Activated T-helper 9 cell treated with anti-CD3 and anti-CD28 coated beads, Interleukin-2, amount 50 U/mL, for 16 hours (primary cell): ENCODE measurements at places on chromosomes 16 and 17.

DNA sequence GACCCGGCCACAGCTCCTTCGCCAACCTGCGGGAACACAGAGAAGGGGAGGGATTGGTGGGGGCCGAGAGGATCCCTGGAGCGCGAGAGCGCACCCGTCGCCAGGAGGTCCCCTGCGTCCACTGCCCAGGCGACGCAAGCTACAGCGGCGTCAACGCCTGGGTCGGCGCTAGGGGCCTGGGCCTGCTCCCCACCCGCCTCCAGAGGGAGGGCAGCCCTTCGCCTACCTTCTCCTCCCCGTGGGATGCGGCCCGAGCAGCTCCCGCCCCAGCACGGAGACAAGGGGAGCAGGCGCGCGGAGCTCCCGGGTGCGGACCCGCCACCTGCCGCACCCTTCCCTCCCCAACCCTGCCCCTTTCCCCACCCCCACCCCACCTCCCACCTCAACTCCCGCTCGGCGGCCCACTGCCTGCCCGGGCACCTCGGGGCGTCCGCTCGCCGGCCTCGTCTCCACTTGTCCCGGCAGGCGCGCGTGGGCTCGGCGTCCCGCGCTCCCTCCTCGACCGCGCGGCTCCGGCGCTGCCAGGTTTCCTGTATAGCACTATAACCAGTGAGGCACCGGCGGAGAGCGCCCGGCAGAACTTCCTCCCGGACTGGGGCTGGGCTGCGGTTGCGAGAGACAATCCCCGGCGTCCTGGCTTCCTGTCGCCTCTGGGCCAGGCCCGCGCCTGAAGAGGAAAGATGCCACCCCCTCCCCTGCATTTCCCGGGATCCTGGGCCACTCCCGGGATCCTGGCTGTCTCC lies 119.1 kb upstream of the SMURF2 start:
- DNase-seq = no peak

- DNase-seq = no peak
Observed at GRCh38 chr17:39636587-39636926, 387 bp upstream of the STARD3 start.

DNA sequence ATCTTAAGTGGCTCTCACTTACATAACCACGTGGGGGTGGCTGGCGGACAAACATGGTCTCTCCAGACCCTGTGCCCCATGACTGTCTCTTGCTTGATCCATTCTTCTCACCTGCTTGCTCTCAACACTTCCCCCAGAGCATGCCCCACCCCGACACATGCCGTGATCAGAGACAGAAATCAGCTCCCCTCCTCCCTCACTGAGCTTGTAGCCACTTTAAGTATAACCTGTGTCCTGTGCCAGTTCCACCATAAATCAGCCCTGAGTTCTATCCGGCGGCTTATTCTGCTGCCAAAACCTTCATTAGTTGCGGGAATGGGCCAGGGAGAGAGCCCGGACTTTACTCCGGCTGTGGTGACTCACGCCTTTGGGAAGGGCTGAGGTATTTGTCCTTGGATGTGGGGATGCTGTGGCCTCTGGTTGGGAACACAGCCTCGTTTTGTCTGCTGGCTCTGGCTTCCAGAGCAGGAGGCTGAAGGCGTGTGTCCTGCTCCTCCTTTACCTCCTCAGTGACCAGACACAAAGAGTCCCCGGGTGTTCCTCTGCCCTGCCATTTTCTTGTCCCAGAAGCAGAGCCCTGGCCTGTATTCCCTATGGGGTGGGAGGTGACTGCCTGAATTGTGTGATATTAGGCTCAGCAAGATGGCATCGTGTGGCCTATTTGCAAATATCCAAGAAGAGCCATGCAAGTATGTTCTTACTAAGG lies 21.1 kb downstream of the ANKRD40 start:
- DNase-seq = no peak

DNA sequence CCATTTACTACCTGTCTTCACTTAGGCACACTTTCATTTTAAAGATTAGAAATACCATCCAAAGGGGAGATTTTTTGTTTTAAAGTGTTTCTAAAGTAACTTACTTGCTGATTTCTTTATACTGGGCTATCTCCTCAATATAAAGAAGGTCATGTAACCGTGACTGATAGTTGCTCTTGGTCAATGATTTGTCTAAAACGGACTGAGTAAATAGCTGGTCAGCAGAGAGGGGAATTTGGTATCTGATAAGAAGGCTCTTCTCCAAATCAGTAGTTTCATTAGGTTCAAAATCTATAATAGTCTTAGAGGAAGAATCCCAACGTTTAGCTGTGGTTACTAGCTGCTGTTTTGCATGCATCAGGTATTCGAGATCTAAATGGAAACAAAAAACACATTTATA lies 66.4 kb downstream of the HELZ start:
- DNase-seq = no peak

- no peak for DNase-seq
Observed at GRCh38 chr17:80826346-80826954, 165.2 kb upstream of the CHMP6 start.
